HCT116 (cell line): ENCODE measurements at places on chromosomes 7 and 10.

DNA sequence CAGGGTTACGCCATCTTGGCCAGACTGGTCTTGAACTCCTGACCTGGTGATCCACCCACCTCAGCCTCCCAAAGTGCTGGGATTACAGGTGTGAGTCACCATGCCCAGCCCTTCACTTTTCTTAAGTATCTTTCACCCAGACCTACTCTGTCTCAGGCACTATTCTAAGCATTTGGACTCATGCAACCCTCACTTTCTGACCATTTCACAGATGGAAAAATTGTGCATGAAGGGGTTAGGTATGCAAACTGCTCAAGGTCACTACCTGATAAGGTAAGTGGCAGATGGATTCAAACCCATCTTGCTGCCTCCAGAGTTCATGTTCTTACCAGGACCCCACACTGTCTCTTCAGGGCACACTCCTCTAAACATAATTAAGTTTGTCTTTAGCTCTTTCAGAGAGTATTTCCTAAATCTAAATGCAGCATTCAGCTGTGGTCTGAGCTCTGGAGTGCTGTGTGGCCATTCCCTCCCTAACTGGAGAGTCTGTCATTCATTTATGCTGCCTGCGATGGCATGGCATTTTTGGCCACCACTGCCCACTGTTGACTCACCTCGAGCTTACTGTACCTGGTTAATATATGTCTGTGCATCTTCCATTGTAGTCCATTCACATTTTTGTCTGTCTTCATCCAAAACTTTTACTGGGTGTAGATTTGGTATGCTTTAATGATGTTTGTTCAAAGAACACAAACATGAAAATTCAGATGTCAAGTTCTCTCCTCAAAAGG, 88.4 kb downstream of the CCDC71L start:
- DNase-seq: no peak

GRCh38 chr10:120819366-120819765, 31.8 kb upstream of the WDR11 start:
- DNase-seq: no peak

DNA sequence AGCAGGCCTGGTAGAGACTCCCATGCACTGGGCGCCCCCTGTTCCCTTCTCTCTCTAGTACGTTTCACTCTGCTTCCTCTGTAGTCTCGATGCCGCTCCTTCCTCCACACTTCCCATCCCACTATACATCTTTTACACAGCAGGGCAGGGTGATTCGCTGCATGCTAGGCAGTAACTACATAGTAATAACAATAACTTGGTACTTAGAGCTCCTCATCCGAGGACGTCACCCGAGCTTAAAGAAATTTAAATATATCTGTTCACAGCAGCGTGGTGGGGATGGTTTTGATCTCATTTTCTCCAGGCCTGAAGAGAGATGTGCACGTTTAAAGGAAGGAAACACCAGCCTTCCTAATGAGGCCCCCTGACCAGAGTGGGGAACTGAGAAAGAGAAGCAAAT, 276.9 kb downstream of the SKAP2 start:
- DNase-seq: no peak

- DNase-seq: no peak
Measured at GRCh38 chr10:113515161-113515560, 37.7 kb upstream of the HABP2 start.
